Activated CD4-positive, CD25-positive, alpha-beta regulatory T cell (primary cell): ENCODE measurements at places on chromosomes 3 and 15.

DNA sequence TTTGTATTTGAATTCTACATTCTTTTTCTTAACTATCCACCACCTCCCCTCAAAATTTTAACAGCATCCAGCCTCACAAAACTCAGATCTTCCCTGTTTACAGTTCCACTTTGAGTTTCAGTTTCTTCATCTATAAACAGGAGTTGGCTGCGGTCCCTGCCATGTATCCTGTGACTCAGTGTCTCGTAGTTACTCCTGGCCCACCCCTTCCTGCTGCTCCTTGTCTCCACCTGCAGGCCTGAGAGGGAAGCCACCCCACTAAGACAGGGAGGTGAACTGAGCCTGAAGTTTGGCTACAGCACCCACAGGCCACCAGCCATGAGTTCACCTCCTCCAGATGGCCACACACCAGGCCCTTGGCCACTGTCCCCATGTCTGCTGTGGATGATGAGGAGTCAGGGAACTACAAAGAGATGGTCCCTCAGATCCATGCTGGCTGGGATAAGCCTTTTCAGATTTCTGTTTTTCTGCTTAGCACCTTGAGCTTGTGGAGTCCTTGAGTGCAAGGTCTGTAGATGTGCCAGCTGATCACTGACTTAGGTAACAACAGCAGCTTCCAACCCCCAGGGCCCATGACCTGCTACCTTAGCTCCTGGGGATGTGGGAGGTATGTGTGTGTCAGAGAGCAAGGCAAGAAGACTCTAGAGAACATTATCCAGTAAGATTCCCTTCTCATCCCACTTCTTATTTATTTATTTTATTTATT is 37.5 kb downstream of the CD86 start:
- DNase-seq = no peak

DNA sequence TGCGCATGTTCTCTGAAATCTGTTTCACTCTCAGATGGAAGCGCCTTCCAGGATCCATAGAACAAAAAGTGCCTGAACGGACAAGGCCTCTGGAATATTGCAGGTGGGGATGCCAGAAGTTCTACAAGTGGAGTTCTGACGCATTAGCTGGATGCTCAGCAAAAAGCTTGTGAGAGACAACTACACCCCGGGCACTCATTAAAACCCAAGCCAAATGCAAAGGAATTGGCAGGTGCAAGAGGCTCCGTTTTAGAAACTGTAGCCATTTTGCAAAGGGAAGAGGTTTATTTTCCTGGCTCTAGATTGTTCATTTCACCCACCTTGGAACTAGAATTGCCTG is 35.2 kb upstream of the SLC24A5 start:
- DNase-seq = no peak

DNA sequence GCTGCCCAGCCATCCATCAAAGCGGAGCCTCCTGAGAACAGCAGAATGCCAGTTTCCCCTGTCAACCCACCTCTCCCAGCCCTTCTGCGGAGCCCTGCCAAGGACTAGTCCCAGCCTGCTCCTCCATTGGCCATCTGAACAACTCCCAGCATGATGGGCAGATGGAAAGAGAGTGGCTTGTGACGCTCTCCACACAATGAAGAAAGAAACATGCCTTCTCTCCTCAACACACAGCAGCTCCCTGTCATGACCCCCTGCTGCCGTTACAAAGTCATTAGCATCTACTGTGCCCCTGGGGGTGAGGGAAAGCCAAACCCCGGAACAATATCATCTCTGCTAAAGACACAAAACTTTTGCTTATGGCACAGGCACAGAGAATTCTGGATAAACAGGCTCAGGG is 33.6 kb downstream of the MECOM start:
- no peak for DNase-seq

GRCh38 chr3:42052484-42053351 is 38.4 kb upstream of the TRAK1 start:
- no peak for DNase-seq

- no peak for DNase-seq
Observed at GRCh38 chr3:117409701-117410459, 700.3 kb downstream of the TUSC7 start.

DNA sequence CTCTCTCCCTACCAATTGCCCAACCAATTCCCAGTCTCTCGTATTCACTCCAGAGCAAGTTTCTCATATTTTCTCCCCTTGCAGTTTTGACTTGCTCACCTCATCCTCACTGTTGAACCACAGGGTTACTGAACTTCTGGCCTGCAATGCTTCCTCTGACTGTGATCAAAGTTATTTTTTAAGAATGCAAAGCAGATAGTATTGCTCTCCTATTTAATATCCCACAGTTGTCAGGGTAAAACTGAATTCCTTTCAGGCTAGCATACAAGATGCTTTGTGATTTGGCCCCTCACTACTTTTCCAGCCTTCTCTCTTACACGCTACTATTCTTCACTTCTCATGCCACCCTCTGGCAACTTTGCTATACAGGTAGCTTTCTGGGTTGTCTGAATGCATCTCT is 80.9 kb downstream of the LRRFIP2 start:
- no peak for DNase-seq

GRCh38 chr3:56288258-56288657 is 180.0 kb downstream of the ERC2 start:
- no peak for DNase-seq

DNA sequence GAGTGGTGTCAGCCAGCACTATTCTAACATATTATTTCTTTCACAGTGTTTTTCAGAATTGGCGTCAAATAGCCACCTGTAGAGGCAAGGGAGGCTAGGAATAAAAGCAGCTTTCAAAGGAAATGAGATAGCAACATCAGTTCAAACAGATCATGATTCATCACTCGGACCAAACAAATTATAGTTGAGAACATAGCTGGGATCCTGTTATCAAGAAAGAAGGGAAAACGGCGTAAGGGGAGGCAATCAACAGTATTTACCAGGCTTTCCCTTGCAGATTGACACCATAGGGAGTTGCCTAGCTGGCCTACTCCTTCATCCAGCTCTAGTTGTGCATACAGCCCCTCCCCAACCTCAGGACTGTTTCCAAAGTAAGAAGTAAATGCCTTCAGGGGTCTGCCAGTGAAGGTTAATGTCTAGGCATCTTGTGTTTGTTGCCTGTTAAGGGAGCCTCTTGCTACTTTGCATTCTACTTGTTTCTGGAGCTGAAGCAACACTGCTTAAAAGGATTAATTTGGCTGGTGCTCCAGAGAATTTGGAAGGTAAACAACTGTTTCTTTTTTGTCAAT is 286.5 kb downstream of the NSUN3 start:
- no peak for DNase-seq

DNA sequence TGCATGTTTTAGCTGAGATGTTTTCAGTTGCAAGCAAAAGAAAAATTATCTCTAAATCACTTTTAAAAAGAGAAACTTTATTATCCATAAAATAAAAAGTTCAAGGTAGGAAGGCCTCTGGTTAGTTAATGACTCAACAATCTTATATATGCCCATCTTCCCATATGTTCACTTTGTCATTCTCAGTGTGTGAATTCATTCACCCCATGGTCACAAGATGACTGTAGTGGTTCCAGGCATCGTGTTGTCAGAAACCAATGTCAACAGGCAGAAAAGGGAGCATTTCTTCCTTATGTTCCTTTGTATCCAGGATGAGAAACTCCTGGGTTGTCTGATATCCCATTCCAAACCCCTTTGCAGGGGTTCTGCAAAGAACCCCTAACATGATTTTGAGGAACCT is 119.9 kb upstream of the RAP2B start:
- DNase-seq = no peak

DNA sequence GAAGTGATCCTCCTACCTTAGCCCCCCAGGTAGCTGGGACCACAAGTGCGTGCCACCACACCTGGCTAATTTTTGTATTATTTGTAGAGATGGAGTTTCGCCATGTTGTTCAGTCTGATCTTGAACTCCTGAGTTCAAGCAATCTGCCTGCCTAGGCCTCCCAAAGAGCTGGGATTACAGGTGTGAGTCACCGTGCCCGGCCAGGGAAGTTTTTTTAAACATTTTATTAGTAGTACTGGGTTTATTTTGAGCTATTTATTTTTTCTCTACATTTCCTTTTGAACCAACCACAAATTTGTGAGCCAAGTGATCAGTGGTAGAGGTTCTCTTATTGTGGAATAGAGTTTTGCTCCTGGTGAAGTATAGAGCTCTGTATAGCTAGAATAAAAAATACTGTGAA is 33.7 kb downstream of the ARMC8 start:
- DNase-seq = no peak

- DNase-seq = no peak
Observed at GRCh38 chr3:170689296-170689829, 103.5 kb upstream of the SLC7A14 start.

DNA sequence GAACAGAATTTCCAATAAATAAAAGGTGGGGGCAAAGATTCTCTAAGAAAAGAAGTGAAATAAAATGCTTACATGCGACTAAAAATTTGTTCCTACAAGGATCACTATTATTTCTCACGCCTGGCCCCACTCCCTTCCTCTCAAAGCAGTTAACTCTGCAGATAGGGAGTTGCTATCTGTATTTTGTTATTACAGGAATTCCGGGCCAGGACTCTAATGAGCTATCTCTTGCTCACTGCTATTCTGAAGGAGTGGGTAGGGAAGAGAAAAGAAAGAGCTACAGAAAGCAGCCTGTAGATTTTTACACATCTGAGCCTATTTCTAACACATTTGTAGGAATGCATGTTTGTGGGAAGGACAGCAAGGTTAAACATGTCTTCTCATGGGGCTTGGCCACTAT is 140.4 kb downstream of the PCCB start:
- DNase-seq = no peak

- no peak for DNase-seq
Observed at GRCh38 chr3:33099109-33099645, 2.2 kb upstream of the GLB1 start.

GRCh38 chr3:2741516-2741915 is 368.7 kb downstream of the IL5RA start:
- no peak for DNase-seq

- DNase-seq = no peak
Observed at GRCh38 chr15:100111125-100112060, 230.4 kb downstream of the ADAMTS17 start.

DNA sequence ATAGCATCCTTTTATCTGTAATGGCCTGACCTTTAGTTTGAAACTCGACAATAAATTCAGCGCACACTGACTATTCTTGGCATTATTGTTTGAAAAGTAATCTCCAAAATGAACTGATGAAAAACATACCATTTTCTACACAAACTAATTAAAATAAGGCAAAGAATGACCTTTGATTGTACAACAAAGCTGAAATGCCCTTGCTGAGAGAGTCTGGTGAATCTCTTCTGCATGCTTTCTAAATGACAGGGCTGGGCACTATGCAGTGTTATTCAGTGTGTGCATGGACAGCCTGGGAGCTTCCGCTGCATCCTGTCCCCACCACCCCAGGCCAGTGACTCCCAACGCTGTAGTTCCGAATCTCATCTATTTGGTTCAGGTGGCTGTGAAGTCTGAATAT is 530.8 kb downstream of the FOXP1 start:
- no peak for DNase-seq

- DNase-seq = no peak
Observed at GRCh38 chr3:32082721-32083120, 23.7 kb upstream of the GPD1L start.

GRCh38 chr15:77031376-77032050 is 36.6 kb downstream of the PSTPIP1 start:
- DNase-seq = no peak

- DNase-seq = no peak
Observed at GRCh38 chr15:80967991-80968510, 21.6 kb downstream of the MESD start.

GRCh38 chr15:77097921-77098320 is 27.0 kb upstream of the TSPAN3 start:
- no peak for DNase-seq

GRCh38 chr15:87527416-87527815 is 729.1 kb downstream of the NTRK3 start:
- no peak for DNase-seq
